ENCODE measurements at places on chromosomes 7 and 10.

- no peak for DNase-seq
Measured at GRCh38 chr10:90289037-90289436, 568.8 kb downstream of the HTR7 start.

DNA sequence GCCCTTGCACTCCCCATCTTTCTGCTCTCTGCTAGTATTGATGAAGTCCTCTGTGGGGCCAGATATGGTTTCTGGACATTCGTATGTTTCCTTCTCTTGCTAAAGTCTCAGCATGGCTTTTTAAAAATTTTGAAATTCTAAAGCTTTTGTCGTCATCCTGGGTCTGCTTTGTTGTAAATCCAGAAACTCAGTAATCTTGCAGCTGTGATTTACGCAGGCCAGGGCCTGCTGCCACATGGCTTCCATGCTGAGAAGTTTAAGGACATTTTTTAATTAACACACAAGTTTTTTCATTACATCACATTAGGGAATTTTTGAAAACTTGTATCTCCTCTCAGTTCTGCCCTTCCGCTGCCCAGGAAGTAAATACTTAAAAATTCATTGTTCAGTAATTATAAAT is 686.1 kb upstream of the IGFBP3 start:
- no peak for DNase-seq

- no peak for DNase-seq
Measured at GRCh38 chr7:79471699-79472098, 18.2 kb upstream of the MAGI2 start.

DNA sequence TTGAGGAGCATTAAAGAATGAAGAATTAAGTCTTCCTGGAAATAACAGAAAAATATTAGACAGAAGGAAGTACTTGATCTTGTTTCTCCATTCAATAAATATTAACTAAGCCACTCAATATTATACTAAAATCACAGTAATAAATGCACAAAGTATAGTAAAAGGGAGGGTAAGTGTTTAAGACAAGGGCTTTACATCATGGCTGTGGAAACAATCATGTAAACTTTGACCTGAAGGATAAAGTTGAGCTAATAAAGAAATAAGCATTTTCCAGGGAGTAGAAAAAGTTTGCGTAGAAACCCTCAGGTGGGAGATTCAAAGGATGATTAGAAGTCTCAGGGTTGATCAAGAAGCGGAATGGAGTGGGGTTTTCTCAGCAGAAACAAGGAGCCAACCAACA is 78.2 kb downstream of the SEMA3C start:
- no peak for DNase-seq

- no peak for DNase-seq
Measured at GRCh38 chr7:133796782-133797745, 330.1 kb upstream of the LRGUK start.

- DNase-seq = no peak
Measured at GRCh38 chr7:117669818-117670217, 190.0 kb downstream of the CFTR start.

DNA sequence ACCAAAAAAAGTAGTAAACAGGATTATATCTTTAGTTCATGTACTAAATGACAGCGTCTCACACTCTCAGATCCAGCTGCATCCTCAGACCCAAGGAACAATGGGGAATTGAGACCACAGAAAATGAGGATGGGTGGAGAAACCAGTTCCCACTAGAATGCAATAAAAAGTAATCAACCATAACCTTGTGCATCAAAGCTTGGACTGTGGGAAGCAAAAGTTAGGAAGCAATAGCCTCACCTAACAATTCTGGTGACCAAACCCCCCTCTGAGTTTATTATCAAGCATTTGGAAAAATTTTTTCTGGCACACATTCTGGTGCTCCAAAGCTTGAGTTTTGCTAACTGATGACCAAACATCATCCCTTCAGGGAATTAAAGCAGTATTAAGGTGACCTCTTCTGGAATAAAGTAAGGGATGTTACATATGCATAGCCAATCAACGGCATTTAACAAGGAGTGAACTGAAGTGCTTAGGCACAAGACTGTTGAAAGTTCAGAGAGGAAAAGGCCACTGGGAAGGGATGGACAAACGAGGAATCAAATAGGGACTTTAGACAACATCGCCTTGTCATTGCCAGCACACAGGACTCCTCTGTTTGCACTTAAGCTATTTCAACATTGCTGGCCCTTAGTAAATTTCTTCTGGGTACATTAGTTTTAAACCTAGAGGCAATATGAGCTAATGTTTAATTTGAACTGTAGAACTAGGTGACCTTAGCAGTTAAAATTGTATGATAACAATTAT is 1.2 kb upstream of the MAT1A start:
- DNase-seq = no peak

GRCh38 chr10:64142395-64142794 is 621.2 kb downstream of the REEP3 start:
- no peak for DNase-seq

GRCh38 chr7:132045002-132045401 is 488.6 kb upstream of the PODXL start:
- no peak for DNase-seq

GRCh38 chr10:49260644-49261296 is 38.2 kb upstream of the C10orf71 start:
- DNase-seq = no peak

- no peak for DNase-seq
Measured at GRCh38 chr7:149245244-149245643, 5.8 kb downstream of the ZNF212 start.

DNA sequence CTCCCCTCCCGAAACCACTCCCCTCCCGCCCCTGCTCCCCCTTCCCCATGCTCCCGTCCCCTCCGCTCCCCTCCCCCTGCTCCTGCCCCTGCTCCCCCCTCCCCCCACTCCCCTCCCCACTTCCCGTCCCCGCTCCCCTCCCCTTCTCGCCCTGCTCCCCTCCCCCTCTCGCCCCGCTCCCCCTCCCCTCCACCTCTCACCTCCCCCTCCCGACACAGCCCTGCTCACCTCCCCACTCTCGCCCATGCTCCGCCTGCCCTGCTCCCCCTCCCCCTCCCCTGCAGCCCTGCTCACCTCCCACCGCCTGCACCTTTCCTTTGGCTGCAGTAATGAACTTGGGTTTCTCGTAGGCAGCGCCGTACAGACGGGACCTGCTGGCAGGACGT is 49.9 kb upstream of the NKX6-2 start:
- no peak for DNase-seq

Measured in NCI-H2081 treated with DMSO at 0.1 percent for 48 hours (cell line).